Activated CD8-positive, alpha-beta memory T cell treated with anti-CD3 and anti-CD28 coated beads for 24 hours (primary cell): ENCODE measurements at places on chromosomes 16 and 17.

DNA sequence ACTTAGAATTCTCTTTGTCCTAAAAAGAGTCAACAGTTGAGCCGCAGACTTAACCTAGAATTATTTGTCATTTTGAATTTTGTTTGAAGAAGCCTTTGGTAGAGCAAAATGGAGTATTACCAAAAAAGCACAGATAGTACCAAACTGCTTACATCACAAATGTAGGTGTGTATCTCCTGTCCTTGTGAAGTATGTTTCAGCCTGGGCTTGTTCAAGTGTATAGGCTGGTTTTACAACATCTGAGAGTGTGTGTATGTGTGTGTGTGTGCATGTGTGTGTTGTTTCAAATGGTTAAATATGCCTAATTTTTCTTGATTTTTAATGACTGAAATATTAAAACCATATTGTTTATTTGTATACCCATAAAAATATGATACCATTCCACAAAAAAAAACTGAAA lies 188.7 kb upstream of the AXIN2 start:
- no peak for DNase-seq

GRCh38 chr17:51407576-51407975 lies 147.2 kb downstream of the UTP18 start:
- no peak for DNase-seq

DNA sequence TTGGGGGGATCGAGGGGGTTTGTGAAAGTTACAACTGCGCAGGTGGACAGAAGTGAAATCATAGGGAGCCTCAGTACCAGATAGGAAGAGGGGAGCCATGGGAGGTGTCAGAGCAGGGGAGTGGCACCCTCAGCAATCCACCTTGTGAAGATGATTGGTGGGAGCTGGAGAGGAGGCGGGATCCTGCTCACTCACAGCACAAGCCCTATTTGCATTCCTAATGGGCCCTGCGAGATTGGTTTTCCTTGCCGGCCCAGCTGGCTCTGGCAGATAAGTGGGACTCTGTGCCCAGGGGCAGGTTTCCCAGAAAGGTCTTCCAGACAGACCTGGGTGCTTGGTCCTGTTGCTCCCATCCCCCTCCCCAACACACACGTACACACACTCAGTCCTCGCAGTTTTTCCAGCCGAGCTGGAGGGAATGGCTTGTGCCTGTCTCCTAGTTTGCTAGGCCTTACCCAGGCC lies 9.4 kb downstream of the WNT3 start:
- no peak for DNase-seq

DNA sequence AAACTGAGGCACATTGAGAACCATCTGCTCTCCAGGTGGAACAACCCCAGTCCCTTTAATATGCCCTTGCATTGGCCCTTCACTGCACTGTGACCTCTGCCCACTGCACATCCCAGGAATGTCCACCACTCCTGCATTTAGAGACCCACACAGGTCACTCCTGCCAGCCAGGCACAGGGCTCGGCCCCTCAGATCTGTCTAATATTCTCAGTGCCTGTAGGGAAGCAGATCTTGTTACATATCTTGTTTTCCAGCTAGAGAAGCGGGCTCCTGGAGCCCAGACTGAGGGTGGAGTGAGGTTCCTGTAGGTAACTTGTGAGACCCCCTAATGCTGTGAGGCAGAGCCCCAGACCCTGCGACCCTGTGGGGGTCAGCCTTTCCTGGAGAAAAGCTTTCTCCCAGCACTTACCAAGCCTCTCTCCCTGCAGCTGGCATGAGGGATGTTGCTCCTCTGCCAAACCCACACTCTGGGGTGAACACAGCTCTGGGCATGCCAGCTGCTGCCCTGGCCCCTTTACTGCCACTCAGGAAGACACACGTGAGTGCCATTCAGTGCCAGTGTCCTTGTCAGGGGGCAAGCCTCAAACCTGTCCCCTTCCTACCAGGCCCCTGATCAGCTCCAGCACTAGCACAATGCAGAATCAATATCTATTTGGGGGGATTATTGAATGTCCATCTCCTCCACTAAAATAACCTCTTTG lies 40.3 kb upstream of the CRHR1 start:
- no peak for DNase-seq

GRCh38 chr17:65633146-65633881 lies 71.9 kb upstream of the AXIN2 start:
- DNase-seq = no peak

DNA sequence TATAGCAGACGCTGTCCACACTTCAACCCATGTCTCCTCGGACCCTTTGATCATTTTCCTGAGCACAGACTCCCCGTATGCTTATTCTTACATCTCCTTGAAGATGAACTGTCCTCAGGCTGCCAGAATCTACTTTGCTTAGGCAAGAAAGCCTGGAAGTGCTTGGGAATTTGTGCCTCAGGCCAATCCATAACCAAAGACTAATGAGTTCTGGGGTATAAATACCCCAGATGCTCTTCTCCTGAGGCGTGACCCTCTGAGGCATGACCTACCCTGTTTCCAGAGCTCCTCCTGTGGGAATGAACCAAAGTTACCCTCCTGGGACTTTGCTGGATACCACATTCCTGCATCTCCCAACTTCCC lies 10.1 kb upstream of the TEKT3 start:
- DNase-seq = no peak

GRCh38 chr17:17757391-17757791 lies 76.1 kb downstream of the RAI1 start:
- no peak for DNase-seq
